ENCODE measurements at places on chromosomes 1 and 21. TPM values are rescaled to one million over a fixed set of nuclear protein-coding genes. Genes with fewer than 3 reads are reported as not detected.

Gene WASF2
- 128 TPM for polyA plus RNA-seq

Gene AQP10
- polyA plus RNA-seq = 0.41 TPM

Gene CELA3A
- not detected for polyA plus RNA-seq

DNA sequence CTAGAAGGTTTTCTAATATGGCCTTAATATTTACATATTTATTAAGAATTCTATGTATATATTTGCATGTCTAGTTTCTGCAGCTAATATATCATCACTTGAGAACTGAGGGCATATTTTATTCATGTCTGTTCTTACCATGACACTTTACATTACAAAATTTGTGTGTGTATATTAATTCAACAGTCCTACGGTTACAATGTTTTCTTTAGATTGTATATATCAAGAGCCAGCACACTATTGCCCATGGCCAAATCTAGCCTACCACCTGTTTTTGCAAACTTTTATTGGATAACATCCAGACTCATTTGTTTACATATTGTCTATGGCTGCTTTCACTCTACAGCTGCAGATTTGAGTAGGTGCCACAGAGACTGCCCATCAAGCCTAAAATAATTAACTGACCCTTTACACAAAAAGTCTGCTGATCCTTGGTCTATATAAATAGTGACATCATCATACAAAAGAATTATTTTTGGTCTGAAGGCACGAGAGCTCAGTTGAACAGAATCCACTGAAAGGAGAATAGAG is 577.4 kb upstream of the PBX1 start:
- no peak for DNase-seq
- no peaks in the 10 kb centered on the region for H3K36me3 ChIP-seq

DNA sequence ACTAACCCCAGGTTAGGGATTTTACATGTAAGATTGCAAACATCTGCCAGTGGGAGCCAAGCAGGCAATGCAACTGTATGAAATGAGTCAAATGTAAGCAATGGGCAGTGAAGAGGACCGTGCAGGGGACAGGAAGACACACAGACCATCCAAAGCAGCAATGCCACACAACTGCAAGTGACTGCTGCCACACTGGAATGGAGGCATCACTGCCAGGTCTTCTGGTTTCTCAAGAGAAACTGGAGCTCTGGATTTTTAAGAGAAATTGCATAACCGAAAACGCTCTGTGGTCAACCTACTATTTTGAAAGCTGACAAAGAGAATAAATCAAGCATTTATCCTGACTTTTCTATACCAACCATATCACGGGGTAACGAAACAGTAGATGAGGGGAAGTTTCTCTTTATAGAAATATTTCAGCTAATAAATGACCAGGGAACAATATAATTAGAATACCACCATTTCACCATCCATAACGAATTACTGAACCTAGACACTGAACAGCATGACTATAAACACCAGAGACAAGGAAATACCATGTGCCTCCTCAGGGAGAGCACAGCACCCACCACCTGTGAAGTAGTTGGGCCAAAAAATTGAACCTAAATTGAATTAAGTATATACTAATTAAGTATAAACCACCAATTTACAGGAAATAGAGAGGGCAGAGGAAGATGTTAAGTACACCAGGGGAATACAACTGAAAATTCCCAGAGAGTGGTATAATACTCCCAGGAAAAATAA is 4.4 kb downstream of the AK2 start:
- peaks cover 5% of the 10 kb centered on the region for H3K4me1 ChIP-seq
- H3K27me3 ChIP-seq = no peaks in the 10 kb centered on the region
- no peak overlapping the region for H3K27ac ChIP-seq

DNA sequence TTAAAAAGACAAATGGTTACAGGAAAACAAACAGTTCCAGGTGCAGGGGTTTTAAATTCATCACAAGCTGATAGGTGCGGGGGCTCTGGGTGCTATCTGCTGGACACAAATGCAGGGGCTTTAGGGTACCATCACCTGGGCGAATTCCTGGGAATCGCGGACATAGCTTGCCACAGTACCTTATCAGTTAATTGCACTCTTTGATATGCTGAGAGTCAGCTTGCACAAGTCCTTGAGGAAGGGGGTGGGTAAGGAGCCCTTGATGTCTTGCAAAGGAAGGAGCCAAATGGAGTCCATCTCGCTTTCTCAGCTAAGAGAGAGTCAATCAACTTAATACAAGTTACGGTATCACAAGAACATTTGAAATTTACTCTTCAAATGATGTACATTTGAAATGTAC is 25.4 kb upstream of the TMEM54 start:
- H3K27me3 ChIP-seq = no peaks in the 10 kb centered on the region
- no peak overlapping the region for H3K27ac ChIP-seq
- H3K4me1 ChIP-seq = peaks cover 5% of the 10 kb centered on the region
- no peak overlapping the region for H3K4me3 ChIP-seq
- DNase-seq = no peak

DNA sequence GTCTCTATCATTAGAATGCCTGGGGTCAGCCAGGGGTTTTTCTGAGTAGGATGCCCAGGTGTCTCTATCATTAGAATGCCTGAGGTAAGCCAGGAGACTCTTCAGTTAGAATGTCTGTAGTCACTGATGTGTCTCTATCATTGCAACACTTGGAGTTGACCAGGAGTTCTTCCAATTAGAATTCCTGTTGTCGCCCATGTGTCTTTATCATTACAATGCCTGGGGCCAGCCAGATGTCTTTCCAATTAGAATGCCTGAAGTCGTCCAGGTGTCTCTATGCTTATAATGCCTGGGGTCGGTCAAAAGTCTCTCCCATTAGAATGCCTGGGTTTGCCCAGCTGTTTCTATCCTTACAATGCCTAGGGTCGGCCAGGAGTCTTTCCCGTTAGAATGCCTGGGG is 55.8 kb downstream of the RNF187 start:
- H3K27me3 ChIP-seq = no peaks in the 10 kb centered on the region
- no peaks in the 10 kb centered on the region for H3K36me3 ChIP-seq
- no peak for DNase-seq
- H3K4me1 ChIP-seq = no peaks in the 10 kb centered on the region

- peaks cover 8% of the 10 kb centered on the region for H3K4me1 ChIP-seq
- H3K36me3 ChIP-seq = no peaks in the 10 kb centered on the region
These were observed 309.3 kb downstream of the DISC1 start for GRCh38 chr1:231935856-231936255.
